ENCODE measurements at places on chromosomes 7 and 10. TPM values are rescaled to one million over a fixed set of nuclear protein-coding genes. Genes with fewer than 3 reads are reported as not detected.

DNA sequence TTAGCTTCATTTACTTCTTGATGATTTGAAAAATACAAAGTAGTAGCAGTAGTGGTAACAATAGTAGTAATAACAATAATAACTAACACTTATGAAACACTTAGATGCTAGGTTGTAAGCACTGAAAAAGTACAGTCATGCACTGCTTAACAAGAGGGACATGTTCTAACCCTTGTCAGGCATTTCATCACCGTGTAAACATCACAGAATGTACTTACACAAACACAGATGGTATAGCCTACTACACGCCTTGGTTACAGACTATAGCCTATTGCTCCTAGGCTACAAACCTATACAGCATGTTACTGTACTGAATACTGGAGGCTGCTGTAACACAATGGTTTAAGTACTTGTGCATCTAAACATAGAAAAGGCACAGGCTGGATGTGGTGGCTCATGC, 60.6 kb downstream of the PUS7 start:
- no peak overlapping the region for H3K27ac ChIP-seq
- H3K4me1 ChIP-seq = no peaks in the 10 kb centered on the region
- no peaks in the 10 kb centered on the region for H3K27me3 ChIP-seq
- no peak overlapping the region for H3K4me3 ChIP-seq
- DNase-seq = no peak

DNA sequence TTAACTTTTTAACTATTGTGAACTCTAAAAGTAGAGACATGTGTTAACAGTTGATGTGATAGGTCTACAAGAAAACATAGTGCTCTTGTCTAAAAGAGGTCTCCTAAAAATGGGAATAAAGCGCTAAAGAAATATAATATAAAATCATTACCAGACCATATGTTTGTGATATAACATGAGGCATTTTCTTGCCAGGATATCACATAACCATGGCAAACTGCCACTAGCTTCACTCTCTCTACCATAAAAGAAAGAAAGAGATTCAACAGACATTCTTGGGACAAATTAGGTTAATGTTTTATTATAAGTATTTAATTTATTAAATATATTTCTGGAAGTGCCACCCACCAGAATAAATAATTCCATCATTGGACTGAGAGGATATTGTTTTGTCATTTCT, 115.0 kb downstream of the TMEM26 start:
- H3K36me3 ChIP-seq = no peaks in the 10 kb centered on the region
- H3K27me3 ChIP-seq = no peaks in the 10 kb centered on the region
- H3K4me3 ChIP-seq = no peak overlapping the region
- no peak for DNase-seq

DNA sequence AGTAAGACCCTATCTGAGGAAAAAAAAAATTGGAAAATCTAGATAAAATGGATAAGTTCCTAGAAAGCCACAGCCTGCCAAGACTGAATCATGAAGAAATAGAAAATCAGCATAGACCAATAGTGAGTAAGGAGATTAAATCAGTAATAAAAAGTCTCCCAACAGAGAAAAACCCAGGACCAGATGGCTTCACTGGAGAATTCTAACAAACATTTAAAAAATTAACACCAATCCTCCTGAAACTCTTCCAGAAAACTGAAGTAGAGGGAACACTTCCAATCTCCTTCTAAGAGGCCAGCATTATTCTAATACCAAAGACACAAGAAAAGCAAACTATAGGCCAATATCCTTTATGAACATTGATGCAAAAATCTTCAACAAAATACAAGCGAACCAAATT, 8.8 kb upstream of the LIMK1 start:
- H3K36me3 ChIP-seq = no peaks in the 10 kb centered on the region
- H3K4me3 ChIP-seq = no peak overlapping the region
- no peaks in the 10 kb centered on the region for H3K4me1 ChIP-seq
- no peak overlapping the region for H3K27ac ChIP-seq
- no peak for DNase-seq
- no peaks in the 10 kb centered on the region for H3K27me3 ChIP-seq

DNA sequence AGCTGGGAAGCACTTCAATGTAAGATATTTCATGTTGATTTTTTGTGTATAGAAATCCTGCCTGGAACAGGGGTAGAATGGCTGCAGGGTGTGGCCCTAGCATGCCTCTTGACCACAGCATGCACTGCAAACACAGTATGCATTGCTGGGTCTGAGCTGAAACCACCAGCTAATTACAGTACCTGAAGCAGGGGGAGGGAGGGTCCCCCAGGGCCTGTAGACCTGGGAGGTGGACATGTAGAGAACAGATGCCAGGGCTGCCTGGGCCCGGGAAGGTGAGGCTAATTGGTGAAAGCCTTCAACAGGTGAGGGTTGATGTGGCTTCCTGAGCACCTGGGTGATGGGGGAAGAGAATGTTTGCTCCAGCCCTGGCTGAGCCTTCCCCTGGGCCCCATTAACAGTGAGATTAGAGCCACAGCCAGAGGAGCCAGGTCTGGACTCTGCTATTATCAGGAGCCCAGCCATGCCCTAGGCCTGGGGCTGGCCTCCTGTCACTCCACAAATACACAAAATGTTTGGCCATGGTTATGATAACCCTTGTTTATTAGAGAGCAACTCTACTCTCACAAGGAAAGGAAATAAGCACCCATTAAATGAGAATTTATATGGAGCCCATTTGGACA, 83.3 kb downstream of the PLXNA4 start:
- no peak overlapping the region for H3K4me3 ChIP-seq
- H3K4me1 ChIP-seq = no peaks in the 10 kb centered on the region
- no peaks in the 10 kb centered on the region for H3K27me3 ChIP-seq
- H3K36me3 ChIP-seq = no peaks in the 10 kb centered on the region

DNA sequence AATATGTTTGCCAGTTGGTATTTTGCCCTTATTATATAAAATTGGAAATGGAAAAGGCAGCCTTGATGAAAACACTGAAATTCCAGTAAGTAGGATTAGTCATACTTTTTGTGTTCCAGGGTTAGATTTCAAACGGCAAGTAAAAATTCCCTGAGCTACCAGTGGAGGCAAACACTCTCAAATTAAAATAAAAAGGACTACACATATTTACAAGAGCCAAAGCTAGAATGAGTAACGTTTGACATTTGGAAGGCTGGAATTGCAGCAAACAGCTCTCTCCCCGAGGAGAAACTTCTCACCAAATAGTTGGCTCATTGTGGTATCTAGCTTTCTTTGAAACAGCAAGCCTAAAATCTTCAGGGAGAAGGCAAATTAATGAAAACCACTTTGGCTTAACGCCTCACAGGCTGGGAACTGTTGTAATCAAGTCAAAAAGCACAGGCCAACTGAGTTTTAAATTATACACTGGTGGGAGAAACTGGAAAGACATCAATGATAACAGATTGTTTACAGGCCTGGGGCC, 288.4 kb downstream of the SNX13 start:
- no peak for DNase-seq
- H3K4me1 ChIP-seq = no peaks in the 10 kb centered on the region
- no peak overlapping the region for H3K4me3 ChIP-seq
- H3K27me3 ChIP-seq = no peaks in the 10 kb centered on the region

ELFN1 gene
- not detected for total RNA-seq

NDUFA5 gene
- total RNA-seq = 71.3 TPM

Data from transverse colon (tissue), 4 donors.